Stimulated activated CD4-positive, alpha-beta T cell treated with anti-CD3 and anti-CD28 coated beads, TNF-alpha, amount 100 ng/mL, for 48 hours (primary cell): ENCODE measurements at places on chromosomes 6 and 20.

- no peak for DNase-seq
Observed at GRCh38 chr20:1810926-1811620, 84.1 kb upstream of the SIRPA start.

- DNase-seq, result no peak
Observed at GRCh38 chr6:160586374-160586773, 77.7 kb downstream of the LPA start.

GRCh38 chr20:62088258-62089127 lies 22.8 kb upstream of the TAF4 start:
- no peak for DNase-seq

DNA sequence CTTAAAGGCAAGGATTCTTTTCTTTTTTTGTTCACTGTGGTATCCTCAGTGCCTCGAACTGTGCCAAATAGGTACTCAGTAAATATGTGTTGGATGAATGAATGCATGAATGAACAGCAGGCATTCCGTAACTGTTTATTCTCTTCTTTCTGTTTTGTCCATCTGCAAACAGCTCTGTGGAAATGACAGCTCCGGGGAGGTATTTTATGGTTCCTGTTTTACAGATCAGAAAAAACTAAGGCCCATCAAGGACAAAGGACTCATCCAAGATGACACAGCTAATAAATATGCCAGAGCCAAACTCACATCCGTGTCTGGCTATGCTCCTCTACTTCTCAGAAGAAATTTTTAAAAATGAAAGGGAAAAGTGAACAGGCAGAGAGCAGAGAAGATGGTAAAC lies 21.0 kb downstream of the JPH2 start:
- no peak for DNase-seq

DNA sequence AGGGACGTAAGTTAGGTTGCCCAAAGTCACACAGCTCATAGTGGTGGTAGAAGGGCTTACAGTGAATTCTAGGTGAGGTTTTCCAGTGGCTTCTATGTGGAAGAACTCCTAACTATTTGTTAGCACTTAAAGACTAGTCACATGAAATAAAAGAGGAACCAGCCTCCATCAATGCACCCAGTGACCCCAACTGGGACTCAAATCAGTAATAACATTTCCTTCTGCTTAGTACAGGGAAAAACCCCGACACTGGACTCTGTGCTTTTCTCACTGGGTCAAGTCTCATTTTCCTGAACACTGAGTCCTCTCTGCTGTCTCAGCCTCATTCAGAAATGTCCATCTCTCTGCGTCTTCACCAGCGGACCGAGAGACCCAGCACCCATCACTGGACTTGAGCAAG lies 89.2 kb downstream of the SLC22A23 start:
- no peak for DNase-seq

GRCh38 chr6:97925504-97925903 lies 642.5 kb upstream of the MMS22L start:
- no peak for DNase-seq
